Fibroblast of pulmonary artery (primary cell): ENCODE measurements at places on chromosomes 3 and 15.

DNA sequence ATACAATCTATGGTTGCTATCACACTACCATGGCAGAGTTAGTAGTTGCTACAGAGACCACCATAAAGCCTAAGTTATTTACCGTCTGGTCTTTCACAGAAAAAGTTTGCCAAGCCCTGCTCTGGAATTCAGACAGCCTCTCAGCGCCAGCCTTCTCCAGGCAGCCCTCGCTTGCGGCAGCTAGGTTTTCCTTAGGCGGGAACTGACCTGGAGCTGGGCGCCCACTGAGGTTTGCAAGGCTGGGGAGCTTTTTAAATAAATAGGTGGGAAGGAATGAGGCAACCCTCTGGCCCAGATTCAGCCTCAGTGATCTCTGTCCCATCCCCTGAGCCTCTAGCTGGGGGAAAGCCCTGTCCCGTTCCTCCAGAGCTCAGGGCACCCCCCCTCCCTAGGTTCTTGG lies 1.2 kb downstream of the CTSH start:
- no peak for DNase-seq

DNA sequence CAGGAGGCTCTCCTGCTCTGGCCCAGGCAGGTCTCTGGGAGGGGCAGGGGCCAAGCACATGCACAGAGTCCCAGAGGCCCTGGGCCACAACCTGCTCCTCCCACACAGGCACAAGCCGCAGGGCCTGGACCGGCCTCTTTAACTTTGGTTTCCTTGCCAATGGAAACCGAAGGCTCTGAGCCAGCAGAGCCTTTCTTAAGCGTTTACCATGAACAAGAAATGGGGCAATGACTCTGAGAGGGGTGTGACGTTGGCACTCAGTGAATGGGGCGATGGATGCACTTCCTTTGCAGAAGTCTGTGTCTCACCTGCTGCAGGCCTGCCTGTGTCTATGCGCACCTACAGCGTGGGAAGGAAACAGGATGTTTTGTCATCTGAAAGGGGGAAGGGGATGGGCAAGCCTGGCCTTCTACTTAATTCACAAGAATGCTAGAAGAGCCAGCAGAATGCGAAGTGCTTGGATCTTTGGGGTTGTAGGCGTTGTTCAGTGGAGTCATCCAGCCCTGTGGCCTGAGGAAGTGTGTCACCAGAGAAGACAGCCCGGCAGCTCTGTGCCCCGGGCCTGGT lies 41.8 kb downstream of the IFT122 start:
- DNase-seq, result peak; percentile 85

- DNase-seq, result no peak
These were observed 551.7 kb upstream of the CFAP20DC start for GRCh38 chr3:59601486-59601885.

GRCh38 chr3:143831208-143831607 lies 17.1 kb downstream of the SLC9A9 start:
- DNase-seq, result peak; percentile 48

GRCh38 chr3:1082108-1082507 lies 10.7 kb upstream of the CNTN6 start:
- peak; percentile 58 for DNase-seq

GRCh38 chr3:121660356-121661171 lies at the start of gene HCLS1:
TSS of gene HCLS1 (minus strand) at chr3:121660903. CDS start at chr3:121658347, 2,556 bp downstream.
- DNase-seq, result peak; percentile 33

DNA sequence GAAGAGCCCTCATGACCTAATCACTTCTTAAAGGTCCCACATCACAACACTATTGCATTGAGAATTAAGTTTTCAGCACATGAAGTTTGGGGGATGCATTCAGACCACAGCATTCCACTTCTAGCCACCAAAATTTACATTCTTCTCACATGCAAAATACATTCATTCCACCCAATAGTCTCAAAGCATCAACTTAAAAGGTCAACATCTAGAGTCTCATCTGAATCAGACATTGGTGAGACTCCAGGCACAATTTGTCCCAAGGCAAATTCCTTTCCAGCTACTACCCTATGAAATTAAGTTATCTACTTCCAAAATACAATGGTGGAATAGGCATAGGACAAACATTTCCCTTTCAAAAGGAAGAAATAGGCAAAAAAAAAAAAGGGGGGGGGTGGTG lies 64.9 kb downstream of the PLSCR2 start:
- DNase-seq, result no peak

- no peak for DNase-seq
These were observed 34.5 kb downstream of the NPTN start for GRCh38 chr15:73598530-73599160.

DNA sequence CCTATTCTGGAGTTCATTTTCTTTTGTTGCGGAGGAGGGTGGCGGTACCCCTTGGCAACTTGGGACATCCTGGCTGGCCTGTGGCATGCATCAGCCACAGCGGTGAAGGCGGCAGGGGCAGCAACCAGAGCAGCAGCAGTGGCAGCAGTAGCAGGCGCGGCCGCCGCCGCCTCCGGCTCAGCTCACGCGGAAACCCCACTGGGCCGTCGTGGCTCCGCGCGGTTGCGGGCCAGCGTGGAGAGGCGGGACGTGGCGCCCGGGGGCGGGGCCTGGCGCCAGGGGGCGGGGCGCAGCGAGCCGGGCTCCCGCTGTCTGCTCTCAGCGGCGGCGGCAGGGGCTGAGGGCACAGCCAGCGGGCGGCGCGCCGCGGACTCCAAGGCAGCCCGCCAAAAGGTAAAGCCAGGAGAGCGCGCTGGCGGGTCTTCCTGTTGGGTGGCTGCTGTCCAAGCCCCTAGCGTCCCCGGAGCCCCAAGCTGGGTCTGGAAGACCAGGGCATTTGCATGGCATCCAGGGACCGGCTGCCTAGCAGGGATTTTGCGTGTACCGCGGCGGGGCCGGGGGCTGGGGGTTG lies 334.4 kb upstream of the THRB start:
- no peak for DNase-seq
